ENCODE measurements at places on chromosomes 16 and 17.
A peak's percentile ranks its signal among the peaks of the same experiment; 100 is the strongest.

DNA sequence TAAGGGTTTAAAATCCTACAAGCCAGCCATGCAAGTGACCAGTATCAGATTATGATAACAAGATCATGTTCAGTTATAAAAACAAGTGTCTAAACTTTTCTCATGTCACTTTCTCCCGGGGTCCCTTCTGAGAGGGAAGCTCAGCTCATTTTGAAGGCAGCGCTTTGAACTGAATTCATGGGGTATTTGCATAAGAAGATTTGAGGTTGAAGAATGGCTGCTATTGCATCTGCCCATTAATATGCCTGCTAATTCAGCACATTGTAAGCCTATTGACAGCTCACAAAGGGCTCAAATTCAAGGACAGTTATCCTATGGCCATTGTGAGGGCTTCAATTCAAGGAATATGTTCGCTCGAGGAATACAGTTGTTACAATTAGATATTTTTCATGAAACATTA, 290.2 kb upstream of the IRX3 start:
- DNase-seq = no peak

- DNase-seq = no peak
These were observed 206.9 kb downstream of the WWOX start for GRCh38 chr16:78306361-78306760.

GRCh38 chr17:77834170-77835115, 124.1 kb upstream of the TNRC6C start:
- peak; percentile 50 for DNase-seq

GRCh38 chr17:34607917-34608316, 28.5 kb downstream of the TMEM132E start:
- peak; percentile 74 for DNase-seq

DNA sequence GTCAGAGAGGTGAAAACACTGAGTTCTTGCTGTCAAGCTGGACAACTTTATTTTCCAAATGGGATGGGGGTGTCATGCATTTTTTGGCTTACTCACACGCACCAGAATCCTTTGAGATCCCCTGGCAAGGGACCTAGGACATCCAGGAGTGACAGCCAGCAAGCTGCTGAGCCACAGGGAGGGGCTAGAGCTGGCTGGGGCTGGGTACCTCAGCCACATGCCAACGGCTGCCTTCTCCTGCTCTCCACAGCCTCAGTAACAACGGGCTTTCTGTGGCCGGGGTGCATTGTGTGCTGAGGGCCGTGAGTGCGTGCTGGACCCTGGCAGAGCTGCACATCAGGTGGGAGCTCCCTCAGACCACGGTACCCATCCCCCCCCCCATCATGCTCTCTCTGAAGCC, 47.6 kb downstream of the NLRC5 start:
- DNase-seq = no peak

GRCh38 chr16:16168431-16168830, 54.9 kb downstream of the ABCC6 start:
- DNase-seq = no peak
